ENCODE measurements at places on chromosomes 1 and 21. TPM values are rescaled to one million over a fixed set of nuclear protein-coding genes. Genes with fewer than 3 reads are reported as not detected.

GRCh38 chr21:40678681-40679284, 168.2 kb downstream of the DSCAM start:
- H3K4me1 ChIP-seq = no peaks in the 10 kb centered on the region
- H3K27me3 ChIP-seq = no peaks in the 10 kb centered on the region
- no peak overlapping the region for H3K27ac ChIP-seq
- H3K4me3 ChIP-seq = no peak overlapping the region
- DNase-seq = no peak

The CD1B gene
- total RNA-seq = not detected

The KIAA1614 gene
- total RNA-seq = 12.1 TPM

DNA sequence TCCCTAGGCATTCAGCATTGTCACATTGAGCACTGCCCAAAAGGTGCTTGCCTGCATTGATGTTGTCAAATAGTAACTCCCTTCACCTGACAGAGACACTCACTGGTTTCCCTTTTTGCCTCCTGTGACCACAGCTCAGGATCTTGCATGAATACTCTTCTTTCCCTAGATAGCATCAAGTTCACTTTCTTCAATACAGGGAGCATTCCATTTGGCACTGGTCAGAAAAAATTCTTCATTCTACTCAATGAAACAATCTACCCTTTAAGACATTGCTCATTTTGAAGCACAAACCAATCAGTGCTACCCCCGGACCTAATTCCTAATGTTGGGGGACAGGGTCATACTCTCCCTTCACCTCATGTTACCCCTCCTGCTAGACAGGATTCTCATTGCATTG, 319.0 kb upstream of the SNX7 start:
- no peaks in the 10 kb centered on the region for H3K36me3 ChIP-seq
- H3K27ac ChIP-seq = no peak overlapping the region
- H3K4me1 ChIP-seq = no peaks in the 10 kb centered on the region
- DNase-seq = no peak
- no peak overlapping the region for H3K4me3 ChIP-seq

- H3K4me1 ChIP-seq = peaks cover 39% of the 10 kb centered on the region
- H3K27me3 ChIP-seq = no peaks in the 10 kb centered on the region
- H3K36me3 ChIP-seq = no peaks in the 10 kb centered on the region
- no peak overlapping the region for H3K4me3 ChIP-seq
Measured at GRCh38 chr21:43193088-43193650, 24.4 kb downstream of the CRYAA start.

- no peaks in the 10 kb centered on the region for H3K36me3 ChIP-seq
- no peaks in the 10 kb centered on the region for H3K27me3 ChIP-seq
- no peak overlapping the region for H3K4me3 ChIP-seq
- no peak for DNase-seq
- peak overlapping the region; percentile 68 for H3K27ac ChIP-seq
Measured at GRCh38 chr1:108038653-108039236, 73.8 kb upstream of the VAV3 start.
